ENCODE measurements at places on chromosomes 2 and 18.
A peak's percentile ranks its signal among the peaks of the same experiment; 100 is the strongest.

GRCh38 chr2:236665572-236666118 is 96.0 kb downstream of the ACKR3 start:
- no peak for DNase-seq

- DNase-seq = no peak
Measured at GRCh38 chr2:47785986-47786385, 3.0 kb downstream of the MSH6 start.

GRCh38 chr2:26838121-26838906 is 9.6 kb upstream of the DPYSL5 start:
- DNase-seq = no peak

DNA sequence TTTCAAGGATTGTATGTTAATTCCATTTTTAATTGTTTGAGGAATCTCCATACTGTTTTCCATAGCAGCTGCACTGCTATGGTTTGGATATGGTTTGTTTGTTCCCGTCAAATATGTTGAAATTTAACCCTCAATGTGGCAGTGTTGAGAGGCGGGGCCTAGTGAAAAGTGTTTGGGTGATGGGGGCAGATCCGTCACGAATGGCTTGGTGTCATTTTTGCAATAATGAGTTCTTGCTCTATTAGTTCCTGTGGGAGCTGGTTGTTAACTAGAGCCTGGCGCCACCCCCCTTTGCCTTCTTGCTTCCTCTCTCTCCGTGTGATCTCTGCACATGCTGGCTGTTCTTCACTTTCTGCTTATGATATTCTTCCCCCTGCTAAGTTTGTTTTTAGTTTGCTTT is 71.4 kb upstream of the LDLRAD4 start:
- no peak for DNase-seq

DNA sequence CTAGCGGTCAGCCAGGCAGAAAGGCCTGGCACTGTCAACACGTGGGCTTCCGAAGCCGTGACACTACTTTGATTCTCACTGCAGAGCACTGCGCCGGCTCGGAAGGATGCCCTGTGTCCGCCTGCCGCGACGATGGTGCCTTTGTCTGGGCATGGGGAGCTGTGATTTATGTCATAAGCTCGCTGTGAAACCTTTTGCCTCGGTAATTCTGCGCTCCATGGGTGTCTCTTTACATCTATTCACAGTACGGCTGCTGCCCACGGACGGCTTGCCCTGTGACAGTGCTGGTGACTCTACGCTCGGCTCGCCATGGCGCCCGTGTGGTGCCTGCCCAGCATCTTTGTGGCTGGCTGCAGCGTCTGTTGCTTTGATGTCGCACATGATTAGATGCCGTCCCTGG is 43.1 kb upstream of the GBX2 start:
- DNase-seq = no peak

DNA sequence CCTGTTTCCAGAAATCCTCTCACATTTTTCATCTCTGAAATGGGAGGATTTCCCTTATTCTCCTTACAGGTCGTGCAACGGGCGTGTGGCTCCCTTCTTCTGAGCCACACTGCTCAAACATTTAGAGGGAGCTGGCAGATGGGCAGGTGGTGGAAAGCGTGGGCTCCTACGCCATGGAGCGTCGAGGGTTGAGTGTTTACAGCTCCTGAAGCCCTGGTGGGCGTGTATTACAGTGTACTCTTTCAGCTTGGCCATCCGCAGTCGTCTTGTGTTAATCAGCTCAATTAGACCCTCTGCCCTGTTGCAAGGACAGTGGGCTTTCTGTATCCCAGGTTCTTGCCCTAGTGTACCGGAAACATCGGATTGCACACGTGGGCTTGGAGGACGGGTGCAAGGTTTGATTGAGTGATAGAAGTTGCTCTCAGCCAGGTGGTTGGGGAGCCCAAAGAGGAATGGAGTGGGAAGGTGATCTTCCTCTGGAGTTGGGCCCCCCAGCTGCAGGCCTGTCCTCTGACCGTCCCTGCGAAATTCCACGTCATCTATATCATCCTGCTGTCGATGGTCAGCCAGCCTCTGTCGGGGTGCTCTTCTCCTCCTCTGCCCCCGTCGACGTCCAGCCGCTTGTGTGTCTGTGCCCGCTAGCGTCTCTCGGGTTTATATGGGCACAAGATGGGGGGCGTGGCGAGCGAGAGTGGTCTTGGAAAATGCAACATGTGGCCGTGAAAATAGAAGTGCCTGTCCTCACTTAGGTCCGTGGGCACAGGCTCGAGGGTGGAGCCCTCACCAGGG is 120.3 kb upstream of the DSEL start:
- peak; percentile 9 for DNase-seq

GRCh38 chr2:21372654-21373053 is 248.9 kb downstream of the TDRD15 start:
- peak; percentile 51 for DNase-seq

GRCh38 chr2:104976603-104977120 is 61.2 kb upstream of the MRPS9 start:
- DNase-seq = peak; percentile 54

DNA sequence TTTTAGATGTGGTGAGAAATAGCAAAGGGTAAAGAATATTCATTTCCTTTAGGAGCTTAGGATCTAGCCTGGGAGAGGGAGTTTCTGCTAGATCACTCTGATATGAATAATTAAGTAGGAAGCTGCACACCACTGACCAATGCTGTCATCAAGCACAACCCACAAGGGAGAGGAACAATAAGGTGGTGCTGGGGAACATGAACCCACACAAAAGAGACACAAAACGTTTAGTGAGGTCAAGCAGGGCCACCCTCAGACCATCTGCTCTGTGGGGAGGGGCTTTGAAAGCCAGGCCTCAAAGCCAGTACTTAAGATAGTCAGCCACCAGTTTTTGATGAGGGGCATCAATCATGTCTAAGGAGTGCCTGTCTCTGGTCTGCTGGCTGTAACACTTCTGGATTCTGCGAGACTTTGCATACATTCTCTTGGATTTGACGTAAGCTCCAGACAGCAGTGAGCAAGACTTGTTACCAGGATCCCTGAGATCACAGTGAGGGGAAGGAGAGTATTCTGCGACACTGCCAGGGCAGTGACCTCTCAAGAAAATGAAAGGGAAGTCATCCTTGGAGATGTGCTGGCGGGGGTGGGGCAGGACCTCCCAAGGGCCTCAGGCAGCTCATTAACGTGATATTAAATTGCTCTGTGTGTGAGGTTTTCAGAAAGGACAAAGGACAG is 127.0 kb downstream of the CCBE1 start:
- DNase-seq = no peak

GRCh38 chr18:26700201-26700600 is 151.8 kb upstream of the KCTD1 start:
- DNase-seq = no peak

GRCh38 chr2:121343191-121343590 is 58.2 kb upstream of the TFCP2L1 start:
- DNase-seq = no peak

- no peak for DNase-seq
Measured at GRCh38 chr2:142710336-142710735, 167.1 kb upstream of the KYNU start.

DNA sequence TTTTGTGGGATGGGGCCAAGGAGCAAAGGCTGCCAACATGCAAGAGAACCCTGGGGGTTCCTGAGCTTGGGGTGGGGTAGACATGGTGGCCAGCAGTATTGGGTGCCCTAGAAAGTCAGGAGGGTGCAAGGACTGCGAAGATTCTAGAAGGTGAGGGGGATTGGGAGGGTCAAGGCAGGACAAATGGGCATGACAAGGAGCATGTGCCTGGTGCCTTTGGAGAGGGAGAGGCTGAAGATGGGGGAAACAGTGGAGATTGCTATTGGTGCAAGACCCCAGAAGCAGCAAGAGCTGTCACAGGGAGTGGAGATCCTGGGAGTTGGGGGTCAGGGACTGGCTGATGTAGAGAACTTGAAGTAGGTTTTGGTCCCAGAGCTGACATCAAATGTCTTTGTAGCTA is 7.5 kb downstream of the B3GNT2 start:
- no peak for DNase-seq

DNA sequence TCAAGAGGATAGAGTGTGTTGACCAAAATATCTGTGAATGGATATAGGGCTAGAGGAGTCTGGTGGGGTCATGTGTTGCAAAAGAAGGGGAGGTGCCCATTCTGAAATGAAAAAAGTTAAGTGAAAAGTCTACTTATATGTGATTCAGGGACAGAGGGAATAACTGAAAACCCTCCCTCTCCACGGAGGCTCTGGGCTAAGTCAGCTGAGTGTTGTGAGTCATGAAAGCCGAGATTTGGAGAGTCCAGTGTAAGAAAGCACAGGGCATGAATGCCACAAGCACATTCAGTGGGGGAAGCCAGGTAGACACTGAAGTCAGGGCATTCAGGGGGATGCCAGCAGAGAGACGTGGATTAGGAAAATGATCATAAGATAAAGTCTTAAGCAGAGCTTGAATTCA is 871.9 kb downstream of the TSN start:
- DNase-seq = no peak

DNA sequence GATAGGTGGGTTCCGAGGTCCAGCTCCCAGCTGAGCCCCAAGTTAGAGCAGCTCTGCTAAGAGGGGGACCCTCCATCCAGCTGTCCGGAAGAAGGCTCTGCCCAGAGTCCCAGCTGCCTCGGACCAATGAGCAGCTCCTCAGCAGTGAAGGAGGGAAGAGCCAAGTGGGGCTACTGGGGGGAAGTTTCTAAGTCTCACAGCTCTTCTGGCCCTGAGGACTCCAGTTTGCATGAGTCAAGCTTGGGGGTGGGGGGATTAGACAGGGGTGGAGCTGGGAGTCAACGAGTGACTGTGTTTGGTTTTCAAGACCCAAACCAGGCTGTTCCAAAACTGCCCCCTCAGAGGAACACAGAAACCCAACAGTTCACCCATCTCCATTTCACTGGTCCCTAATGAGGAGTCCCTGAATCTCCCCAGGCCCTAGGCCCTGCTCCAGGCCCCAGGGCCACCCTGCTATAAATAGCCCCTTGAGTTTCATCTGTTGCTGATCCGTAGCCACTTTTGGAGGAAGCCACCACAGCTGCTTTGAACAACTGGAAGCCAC is 100.9 kb downstream of the TNS1 start:
- no peak for DNase-seq

- DNase-seq = peak; percentile 82
Measured at GRCh38 chr2:119223521-119224390, at the start of gene STEAP3. Gene STEAP3 (plus strand): TSS chr2:119223834. CDS start chr2:119231013, 7,179 bp downstream.

GRCh38 chr2:50729306-50730049 is 302.5 kb downstream of the NRXN1 start:
- DNase-seq = no peak

DNA sequence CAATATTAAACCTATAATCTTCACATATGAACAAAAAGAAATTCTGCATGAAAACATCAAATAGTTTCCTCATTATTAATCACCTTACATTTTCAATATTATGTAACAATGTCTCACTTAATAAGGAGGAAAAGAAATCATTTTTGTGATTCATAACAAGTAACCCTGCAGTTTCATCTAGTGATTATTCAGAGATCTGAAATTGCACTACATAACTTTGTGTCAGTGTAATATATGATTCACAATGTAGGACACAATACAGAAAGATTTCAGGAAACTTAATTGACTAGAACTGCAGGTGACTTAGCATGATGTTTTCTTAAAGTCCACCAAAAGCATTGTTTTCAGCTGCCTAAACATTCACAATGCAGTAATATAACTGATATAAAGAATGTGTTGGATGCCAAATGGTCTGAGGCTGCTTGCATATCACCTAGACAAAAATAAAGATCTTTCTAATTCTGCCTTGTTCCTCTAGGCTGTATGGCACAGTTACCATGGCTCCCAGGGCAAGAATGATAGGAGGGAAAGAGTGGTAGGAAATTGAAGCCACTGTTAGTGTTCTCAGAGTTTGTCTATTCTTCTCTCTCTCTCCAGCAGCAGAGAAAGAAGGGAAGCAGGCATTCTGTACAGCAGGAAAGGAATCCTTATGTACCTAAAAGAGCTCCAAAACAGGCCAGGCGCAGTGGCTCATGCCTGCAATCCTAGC is 366.6 kb downstream of the FSIP2 start:
- no peak for DNase-seq

DNA sequence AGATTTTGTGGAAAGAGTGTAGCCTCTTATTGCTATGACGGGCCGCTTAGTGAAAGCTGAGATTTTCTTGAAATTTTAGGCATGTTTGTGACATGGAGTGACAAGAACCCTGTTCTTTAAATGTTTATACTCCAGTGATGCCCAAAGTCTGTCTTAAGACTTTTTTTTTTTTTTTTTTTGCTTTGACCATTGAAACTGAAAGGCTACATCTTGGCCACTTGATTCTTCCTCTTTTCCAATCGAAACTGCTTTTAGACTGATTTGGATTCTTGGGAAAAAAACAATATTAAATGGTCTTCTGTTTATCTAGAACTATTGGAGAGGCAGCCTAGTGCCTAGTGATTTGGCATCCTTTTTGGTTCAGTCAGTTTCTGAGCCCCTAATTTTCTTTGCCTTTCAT is 2.4 kb upstream of the SLC8A1 start:
- no peak for DNase-seq

DNA sequence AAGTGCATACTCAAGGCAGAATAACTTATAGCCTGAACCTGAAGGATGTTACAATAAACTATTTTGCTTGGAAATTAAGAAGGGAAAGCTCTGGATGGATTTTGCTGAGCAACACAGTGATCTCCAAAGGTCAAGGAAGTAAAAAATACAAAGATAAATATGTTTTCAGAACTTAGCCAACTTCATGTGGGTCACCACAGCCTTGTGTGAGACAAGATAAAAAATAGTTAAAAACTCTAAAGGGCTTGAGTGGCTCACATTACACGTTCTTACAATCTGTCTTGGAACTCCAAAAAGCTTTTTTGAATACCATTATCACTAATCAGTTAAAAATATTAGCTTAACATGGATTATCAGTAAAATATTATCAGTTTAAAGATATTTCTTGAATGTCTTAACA is 28.9 kb upstream of the MTX2 start:
- DNase-seq = no peak

DNA sequence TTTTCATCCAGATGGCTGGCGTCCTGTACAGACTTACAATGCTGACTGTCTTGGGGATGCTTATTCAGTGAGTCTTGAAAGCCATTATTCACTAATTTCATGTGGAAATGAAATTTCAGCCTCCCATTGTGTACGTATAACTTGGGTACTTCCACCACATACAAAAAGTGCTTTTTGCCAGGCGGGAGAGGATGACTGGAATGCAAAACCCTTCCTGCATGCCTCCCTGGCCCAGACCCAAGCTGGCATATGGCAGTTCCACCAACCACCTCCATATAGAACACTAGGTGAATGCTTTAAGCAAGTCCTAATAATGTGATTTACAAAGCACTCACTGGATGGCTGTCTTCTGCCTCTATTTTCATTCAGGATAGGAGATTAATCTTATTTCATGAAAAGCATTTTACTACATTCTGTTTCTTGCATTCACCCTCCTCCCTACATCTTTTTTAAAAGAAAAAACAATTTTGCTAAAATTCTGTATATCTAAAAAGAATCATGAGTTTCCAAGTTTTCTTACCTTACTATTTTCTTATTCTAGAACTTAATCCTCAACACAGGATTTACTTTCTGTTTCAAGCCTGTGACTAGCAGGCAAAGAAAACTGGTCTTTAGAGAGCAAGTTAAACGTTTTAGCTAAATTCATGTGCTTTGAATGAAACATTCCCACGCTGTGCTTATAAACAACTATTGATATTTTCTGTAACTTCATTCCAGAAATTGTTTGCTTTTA is 327.6 kb downstream of the NCKAP5 start:
- no peak for DNase-seq

GRCh38 chr18:48934723-48935432 is 15.9 kb downstream of the SMAD7 start:
- DNase-seq = no peak
